ENCODE measurements at places on chromosomes 3 and 15.

DNA sequence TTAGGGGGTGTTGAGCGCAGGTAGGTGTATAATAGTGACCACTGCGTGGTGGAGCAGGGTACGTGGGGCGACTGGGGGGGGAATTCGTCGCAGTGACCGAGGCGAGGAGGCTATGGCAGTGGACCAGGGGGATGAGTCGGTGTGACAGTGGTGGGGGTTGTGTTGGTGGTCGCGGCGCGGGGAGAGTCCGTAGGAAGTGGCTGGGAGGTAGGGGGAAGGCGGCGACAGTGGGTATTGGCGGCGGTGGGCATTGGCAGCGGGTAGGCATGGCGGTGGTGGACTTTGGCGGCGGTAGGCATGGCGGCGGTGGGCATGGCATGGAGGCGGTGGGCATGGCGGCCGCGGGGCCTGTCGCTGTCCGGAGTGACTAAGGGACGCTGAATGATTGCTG, 739 bp downstream of the SNRPN start:
- no peak for DNase-seq

DNA sequence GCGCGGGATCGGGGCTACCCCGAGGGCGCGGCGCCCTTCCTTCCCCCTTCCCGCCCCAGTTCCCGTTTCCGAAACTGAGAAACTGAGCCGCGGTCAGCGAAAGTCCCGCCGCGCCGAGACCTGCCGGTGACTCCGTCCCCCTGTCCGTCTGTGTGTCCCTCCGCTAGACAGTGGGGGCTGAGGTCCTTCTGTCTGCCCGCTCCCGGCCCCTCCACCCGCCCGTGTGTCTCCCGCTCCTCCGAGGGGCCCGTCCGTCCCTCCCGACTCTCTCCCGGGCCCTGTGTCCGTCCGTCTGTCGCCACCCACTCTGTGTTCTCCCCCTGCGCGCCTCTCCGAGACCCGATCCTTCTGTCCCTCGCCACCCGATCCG, 426 bp downstream of the PRKCD start:
- DNase-seq, result no peak

- no peak for DNase-seq
Observed at GRCh38 chr3:171407759-171408158, 52.4 kb downstream of the TNIK start.

DNA sequence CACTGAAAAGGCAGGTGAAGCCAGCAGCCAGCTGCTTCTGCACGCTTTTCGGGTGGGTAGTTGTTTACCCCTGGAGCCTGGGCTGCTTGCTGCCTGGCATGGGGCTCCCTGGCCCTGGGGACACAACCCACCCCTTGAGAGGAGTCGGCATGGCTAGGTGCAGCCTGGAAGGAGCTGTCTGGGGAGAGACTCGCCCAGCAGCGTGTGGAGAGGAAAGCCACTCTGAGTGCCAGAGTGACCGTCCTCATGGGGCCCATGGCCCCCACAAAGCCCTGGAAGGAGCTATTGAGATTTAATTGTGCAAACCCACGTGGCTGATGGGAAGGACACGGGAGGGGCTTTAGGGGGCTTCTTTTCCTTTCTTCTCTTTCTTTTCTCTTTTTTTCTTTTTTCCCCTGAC, 137.5 kb downstream of the OPA1 start:
- DNase-seq, result no peak

DNA sequence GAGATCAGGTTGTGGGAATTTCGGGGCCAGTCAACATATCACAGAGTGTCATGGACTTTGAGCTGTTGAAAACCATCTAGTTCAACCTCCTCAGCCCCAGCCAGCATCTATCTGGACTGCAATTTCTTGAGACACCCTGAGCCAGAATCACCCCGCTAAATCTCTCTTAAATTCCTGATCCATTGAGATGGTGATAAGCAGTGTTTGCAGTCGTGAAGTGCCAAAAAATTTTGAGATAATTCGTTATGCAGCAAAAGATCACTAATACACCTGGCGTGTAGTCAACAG, 29.3 kb downstream of the TMED3 start:
- no peak for DNase-seq

GRCh38 chr3:117019082-117019713, 309.6 kb downstream of the TUSC7 start:
- DNase-seq, result no peak

DNA sequence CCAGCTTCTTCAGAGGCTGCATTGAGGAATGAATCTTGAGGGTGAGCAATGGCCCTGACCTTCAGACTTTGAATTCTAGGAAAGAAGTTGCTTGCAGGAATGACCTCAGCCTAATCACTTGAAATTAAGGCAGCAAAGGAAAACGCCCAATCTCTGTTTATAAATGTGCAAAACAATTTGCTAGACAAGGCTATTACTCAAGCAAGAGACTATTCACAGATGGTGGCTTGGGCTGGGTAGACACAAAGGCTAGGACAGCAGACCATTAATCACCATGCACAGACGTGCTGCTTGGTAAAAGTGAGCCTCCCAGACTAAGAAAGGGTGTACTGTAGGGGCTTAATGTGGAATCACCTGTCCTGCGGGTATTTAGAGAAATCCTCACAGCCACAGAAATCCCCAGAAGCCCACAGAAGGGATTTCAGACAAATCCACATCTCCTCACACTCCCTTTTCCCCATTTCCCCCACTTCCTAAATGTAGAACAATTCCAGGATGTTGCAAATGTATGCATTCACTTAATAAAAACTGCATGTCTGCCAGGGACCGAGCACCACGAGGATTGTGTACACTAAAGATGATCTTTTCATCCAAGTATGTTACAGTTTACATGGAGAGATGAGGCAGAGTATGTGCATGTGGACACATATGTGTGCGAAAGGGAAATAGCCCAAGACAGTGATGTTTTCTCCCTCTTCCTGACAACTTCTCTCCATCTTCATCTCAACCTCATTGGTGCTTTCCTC, 259.5 kb downstream of the THSD4 start:
- no peak for DNase-seq

DNA sequence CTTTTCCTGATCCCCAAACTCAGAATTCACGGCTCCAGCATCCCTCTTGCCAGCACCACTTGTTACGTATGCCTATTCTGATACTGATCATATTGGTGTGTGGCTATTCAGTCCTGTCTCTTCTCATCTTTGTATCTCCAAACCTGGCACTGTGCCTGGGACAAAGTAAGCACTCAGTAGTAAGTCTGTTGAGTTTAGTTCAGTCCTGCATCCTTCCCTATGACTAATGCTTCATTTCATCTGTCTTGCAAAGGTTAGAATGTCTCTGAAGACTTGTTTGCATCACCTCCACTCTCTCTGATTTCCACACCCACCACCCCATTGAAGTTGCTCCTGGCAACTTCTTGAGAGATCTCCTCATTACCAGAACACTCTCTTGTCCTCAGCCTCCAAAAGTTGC, 80.3 kb downstream of the HMG20A start:
- DNase-seq, result no peak

DNA sequence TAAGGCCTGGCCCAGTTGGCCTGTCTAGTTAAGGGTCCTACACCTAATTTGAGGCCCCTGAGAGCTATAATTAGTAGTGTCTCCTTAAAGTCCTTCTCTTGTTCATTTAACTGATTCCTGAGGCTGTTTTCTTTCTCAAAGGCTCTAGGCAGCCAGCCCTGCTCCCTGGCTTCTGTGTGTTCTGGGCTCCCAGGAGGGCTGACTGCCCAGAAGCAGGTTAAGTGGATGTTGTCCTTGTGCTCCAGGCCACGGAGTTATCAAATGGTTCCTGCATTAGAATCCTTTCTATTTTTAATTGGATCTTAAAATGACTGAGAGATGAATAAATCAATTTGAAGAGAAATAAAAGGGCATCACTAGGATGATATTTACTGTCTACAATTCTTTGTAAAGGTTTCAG, 140.0 kb downstream of the SNRK start:
- no peak for DNase-seq

DNA sequence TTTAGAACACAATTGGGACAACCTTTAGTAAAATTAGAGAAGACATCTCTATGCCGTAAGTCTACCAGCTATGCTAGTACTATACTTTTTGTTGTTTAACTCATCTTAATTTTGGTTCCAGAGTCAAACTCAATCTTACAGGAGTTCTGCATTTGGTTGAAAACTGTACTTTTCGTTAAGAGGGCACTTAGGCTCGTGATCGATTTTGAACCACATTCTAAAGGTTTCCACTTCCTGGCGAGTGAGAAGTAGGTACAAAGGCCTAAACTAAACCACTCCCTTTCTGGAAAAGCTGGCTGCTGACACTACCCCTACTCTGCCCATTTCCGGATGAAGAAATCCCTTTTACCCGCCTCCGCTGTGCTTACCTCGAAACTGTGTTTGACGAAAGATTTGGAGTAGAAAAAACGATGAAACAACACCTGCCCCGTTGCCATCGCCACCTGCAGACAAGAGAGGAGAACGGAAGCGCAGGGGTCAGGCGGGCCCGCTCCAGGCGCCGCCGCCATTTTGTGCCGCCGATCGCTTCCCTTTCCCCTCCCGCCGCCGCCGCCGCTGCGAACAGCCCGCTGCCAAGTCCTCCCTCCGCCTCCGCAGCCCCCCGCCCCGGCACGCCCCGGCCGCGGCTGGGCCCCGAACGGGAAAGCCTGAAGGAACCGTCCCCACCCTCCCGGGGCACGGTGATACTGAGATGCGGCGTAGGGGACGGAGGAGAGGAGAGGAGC, 748 bp downstream of the CCNL1 start:
- DNase-seq, result peak; percentile 62

DNA sequence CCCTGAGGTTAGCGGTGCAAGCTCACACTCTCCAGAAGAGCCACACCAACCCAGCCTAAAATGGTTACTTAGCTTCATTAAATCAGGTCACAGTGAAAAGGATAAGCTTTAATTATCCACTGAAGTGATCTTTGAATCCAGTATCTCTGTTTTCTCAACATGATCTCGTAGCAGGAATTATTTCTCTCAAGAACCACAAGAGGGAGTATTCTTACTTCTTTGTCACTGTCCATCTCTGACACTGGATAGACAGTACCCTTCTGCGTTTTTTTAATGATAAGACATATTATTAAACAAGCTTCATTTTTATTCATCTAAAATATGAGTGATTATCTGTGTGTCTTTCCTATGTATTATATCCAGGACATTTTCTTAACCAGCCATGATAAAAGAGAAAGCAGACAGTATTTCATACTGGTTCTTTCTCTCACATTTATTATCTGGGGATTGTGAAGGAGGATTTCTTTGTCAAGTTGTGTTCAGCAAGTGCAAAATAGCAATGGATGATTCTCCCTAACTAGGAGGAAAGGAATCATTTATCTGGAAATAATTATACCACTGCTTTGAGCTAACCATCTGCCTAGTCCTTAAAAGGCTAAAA, 105.4 kb upstream of the CCDC54 start:
- no peak for DNase-seq

- DNase-seq, result no peak
Observed at GRCh38 chr3:37691213-37691830, 170.4 kb upstream of the CTDSPL start.

GRCh38 chr15:63250312-63250965, 27.0 kb upstream of the APH1B start:
- DNase-seq, result no peak

GRCh38 chr3:61908382-61908781, 347.0 kb downstream of the PTPRG start:
- DNase-seq, result no peak

- no peak for DNase-seq
Observed at GRCh38 chr3:64908251-64908685, 220.5 kb upstream of the ADAMTS9 start.

- no peak for DNase-seq
Observed at GRCh38 chr15:56249092-56249491, 5.4 kb upstream of the RFX7 start.

DNA sequence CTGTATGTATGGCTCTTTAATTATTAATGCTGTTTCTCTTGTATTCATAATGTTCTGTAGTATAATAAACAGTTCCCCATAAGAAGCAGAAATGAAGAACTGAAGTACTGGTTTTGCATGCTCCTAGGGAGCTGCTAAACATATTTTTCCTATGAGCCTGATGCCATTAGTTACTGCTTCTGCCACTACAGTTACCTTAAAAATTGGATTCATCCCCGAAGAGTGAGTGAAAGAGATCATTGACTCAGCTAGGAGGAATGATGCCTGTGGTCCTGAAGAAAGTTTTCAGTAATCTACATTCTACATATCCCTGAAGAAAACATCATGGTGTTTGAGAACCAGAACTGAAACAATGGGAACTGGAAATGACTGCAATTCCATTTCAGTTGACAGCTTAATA, 37.1 kb upstream of the ST3GAL6 start:
- DNase-seq, result no peak

- no peak for DNase-seq
Observed at GRCh38 chr3:10753964-10754363, 62.1 kb upstream of the SLC6A11 start.

DNA sequence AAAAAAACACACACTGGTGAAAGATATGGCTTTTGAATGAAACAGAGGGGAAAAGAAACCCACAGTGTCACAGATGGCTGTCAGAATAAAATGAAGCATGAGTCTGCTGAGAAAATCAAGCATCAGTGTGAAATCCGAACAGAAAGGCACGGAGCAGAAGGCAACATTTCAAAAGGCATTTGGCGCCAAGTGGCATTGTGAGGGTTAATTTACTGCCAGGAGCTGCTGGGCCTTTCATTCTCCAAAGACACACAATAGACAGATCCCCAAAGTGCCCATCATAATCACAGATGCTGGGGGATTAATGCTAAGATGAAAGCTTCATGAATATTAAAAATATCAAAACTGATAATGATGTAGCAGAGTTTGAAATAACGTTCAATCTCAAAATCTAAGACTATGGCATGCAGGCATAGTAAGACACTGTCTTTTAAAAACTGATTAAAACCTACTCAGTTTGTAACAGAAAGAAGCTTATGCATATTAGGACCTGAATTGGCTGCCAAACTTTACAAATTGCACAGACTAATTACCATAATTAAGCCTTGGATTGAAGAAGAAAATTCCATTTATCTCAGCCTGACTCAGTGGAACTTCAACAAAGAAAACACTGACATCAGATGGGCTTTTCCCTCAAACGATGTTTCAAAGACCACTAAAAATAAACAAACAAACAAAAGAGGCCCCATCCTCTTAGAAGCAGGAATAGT, 589.2 kb downstream of the ROBO1 start:
- no peak for DNase-seq

- no peak for DNase-seq
Observed at GRCh38 chr3:140316868-140317400, 360.9 kb upstream of the TRIM42 start.

DNA sequence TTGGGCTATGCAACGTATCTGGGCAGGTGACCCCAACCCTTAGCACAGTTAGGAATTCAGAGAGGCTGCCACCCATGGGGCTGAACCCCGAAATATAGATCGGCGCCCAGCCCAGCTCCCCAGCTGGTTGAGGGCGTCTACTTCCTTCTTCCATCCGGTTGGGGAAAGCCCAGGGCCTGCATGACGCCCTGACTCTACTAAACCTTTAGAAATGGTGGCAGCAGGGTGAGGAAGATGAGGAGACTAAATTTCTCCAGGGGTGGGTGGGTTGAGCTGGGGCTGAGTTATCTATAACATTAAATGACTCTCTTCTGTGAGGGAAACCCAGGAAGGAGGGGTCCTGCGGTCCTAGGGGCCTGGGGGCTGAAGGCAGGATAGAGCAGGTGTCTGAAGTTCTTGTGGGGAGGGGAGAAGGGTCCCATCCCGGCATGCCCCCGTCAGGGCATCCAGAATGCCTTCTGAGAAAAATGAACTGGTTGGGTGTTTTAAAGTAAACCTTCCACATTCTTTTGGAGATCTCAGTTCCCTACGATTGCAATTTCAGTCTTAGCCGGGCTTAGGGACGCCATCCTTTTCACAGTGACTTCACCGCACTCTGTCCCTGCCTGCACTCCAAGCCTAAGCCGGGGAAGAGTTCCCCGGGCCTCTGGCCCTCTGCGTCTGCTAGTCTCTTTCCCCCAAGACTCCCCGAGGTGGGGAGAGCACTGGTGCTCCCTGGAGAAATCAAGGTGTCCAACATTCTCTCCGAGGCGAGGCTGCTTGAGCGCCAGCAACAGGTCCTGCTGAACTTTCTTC, 28.5 kb downstream of the NR2F2 start:
- DNase-seq, result no peak

All from stimulated activated CD4-positive, alpha-beta T cell treated with anti-CD3 and anti-CD28 coated beads, Interleukin-15, amount 100 ng/mL, for 1 hour (primary cell).